ENCODE measurements at places on chromosomes 11 and 22. TPM values are rescaled to one million over a fixed set of nuclear protein-coding genes. Genes with fewer than 3 reads are reported as not detected.

DNA sequence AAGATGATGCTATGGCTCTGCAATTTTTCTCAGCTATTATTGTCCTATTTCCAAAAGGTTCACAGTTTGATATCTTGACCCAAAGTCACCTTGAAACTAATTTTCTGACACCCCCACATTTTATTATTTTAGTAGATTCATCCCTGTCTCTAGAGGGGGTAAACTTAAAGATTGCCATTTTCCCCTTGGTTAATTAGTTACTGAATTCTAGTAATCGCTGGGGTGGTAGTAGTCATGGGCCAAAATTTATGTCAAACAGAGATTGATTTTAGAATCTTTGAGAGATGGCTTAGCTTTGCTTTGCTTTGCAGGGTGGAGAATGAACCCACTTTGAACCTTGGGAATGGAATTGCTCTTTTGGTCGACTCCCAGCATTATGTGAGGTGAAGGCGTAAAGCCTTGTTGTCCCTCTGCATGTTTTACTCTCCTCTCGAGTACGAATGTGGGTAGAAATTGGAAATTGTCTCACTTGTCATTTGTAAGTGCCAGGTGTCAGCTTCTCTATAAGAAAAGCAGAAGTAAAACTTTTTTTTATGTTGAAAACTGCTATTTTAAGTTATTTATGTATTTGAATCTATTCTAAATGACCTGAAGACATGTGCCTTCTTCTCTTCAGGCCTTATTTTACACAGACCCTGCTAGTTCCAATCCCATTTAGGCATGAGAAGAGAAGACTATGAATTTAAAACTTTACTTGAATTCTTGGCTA, 42.4 kb upstream of the RCE1 start:
- H3K4me1 ChIP-seq, result no peaks in the 10 kb centered on the region
- H3K27ac ChIP-seq, result no peak overlapping the region
- no peak for DNase-seq
- no peaks in the 10 kb centered on the region for H3K36me3 ChIP-seq
- H3K4me3 ChIP-seq, result no peak overlapping the region

GRCh38 chr11:31826536-31827438, 15.7 kb upstream of the PAX6 start:
- no peak overlapping the region for H3K27ac ChIP-seq
- no peak for DNase-seq
- 0 out of 2 replicates have a peak overlapping the region, but pooled peaks have one; percentile 4 for H3K4me3 ChIP-seq
- H3K27me3 ChIP-seq, result peaks cover 97% of the 10 kb centered on the region
- H3K4me1 ChIP-seq, result no peaks in the 10 kb centered on the region

P2RY6 gene
- polyA plus RNA-seq, result 1.5 TPM

NXPE4 gene
- not detected for polyA plus RNA-seq

MAPK8IP1 gene
- polyA plus RNA-seq, result 2.1 TPM

Data from GM23248 (cell line).